ENCODE measurements at places on chromosomes 16 and 17.

GRCh38 chr17:57548421-57549410, 196.4 kb downstream of the CCDC182 start:
- DNase-seq, result no peak

GRCh38 chr16:75529056-75529905, 6.6 kb downstream of the CHST5 start:
- no peak for DNase-seq

- no peak for DNase-seq
These were observed 51.2 kb downstream of the RPA1 start for GRCh38 chr17:1880851-1881630.

DNA sequence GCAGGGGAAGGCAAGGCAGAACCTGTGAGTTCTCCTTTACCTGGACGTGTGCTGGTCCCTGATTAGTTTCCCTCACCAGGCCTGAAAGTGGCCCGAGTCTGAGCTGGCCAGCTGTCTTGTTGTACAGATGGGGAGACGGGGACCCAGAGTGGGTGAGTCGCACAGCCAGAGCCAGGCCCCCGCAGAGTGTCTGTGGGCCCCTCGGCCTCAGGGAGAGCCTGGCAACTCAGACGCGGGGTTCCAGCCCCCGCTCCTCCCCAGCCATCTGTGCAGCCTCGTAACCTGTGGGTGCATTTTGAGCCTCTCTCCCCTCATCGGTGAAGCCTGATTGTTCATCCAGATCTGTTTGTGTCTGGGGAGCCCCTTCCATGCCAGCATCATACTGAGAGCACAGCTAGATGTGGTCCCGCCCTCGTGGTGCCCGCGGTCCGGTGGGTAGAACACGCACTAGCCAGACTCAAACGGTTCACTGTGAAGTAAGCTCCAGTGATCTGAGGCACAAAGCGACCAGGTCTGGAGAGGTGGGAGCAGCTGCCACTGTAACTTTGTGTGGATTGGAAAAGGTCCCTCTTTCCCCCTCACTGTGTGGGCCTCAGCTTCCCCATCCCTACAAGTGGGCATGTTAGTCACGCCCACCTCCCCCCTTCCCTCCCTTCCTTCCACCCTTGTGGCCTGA, 6.0 kb upstream of the NDRG4 start:
- DNase-seq, result no peak

GRCh38 chr17:49850772-49851386, 3.0 kb upstream of the TAC4 start:
- no peak for DNase-seq

DNA sequence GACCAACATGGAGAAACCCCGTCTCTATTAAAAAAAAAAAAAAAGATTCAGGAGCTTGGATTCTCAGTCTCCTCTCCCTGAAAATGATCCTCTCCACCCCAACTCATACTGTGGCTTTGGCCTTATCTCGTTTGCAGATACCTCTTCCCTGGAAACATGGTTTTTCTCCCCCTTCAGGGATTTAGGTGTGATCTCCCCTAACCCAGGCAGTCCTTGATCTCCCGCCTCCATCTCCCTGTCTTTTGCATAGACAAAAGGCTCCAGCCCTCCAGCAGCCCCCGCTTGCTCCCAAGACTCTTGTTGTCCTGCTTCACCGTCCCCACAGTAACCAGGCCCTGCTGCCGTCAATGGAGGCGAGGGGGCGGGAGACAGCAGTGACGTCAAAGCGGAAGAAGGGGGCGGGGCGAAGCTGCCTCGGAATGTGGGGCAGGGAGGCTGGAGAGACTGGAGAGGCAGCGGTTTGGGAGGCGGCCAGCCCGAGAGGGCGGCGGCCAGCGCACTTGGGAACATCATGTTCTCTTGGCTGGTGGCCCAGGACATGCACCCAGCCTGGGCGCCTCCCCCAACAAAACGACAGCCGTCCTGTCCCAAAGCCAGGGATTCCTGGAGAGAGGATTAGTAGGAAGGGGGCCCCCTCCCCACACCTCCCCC, 1.9 kb upstream of the PER1 start:
- DNase-seq, result peak; percentile 71

DNA sequence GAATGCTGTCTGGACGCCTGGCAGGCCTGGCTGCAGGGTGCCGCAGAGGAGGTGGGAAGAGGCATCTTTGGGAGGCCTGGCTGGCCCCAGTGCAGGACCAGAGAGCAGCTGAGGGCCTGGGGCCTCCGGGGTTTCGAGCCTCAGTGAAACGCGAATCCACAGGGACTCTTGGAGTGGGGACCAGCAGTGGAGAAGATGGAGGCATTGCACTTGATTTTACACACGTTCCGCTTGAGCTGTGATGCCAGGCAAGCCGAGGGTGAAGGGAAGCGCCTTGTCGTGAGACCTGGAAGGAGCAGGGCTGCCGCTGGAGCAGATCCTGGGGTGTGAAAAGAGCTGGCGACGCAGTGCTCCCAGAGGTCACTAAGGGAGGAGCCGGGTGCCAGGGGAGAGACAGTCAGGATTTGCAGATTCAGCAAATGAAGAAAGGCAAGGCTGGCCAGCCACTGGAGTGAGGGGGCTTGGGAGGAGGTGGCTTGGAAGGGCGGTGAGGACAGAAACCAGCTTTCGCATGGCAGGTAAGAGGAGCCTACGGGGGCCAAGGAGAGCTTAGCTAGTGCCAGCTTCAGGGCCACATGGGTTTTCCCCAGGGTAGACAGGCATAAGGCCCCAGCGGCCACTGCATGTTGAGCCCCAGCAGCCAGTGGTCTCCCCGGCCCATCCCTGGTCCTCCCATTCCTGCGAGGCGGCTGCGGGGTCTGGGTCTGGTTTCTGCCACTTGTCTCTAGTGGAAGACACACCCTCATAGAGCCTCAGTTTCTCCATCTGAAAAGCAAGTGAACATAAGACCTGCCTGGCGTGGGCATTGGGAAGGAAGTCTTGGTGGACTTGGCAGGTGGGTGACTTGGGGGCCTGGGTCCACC, 175.2 kb upstream of the CHMP6 start:
- no peak for DNase-seq

DNA sequence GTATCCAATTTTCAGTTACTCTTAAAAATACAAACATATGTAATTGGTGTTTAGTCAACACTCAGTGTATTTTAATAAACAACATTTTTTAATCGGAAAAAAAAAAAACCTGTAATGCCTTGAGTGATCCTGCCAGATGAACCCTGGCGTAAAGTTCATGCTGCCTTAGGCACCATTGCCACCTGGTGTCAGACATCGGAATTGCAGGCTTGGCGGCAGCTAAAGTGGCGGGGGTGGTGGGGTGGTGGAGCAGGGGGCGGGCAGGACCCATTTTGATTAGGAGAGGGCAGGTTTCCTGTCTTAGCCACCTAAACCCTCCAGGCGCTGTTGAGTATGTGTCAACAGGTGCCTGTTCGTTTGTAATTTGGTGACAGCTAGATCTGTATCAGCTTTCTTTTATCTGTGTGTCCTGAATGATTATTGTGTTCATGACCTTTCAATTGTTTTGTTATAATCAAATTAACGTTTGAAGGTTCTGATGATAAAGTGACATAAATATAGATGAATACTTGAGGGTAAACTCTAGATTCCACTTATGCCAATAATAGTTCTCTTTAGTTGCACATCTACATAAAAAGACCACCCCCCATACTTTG, 588.7 kb downstream of the CDH13 start:
- peak; percentile 24 for DNase-seq

DNA sequence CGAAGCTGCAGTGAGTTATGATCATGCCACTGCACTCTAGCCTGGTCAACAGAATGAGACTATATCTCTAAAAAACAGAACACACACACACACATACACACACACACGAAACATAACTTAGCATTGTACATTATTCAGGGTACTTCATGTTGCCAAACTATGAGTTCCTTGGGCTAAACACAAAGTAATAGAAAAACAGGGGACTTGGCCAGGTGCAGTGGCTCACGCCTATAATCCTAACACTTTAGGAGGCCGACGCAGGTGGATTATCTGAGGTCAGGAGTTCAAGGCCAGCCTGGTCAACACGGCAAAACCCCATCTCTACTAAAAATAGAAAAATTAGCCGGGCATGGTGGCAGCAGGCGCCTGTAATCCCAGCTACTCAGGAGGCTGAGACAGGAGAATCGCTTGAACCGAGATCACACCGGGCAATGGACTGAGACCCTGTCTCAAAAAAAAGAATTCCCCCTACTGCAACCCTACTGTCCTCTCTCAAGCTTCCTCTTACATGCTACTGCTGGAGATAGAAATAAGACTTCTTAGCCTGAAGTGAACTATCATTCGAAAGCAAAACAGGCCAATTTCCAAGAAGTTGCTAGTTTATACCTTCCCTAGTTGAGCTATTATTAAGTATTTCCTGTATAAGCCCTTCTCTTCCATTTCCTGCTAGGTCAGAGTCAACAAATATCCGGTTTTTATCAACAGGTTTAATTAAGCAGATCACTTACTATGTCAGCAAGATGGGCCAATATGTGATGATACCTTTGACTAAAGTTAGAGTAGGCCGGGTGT, 7.2 kb downstream of the LSM12 start:
- no peak for DNase-seq

DNA sequence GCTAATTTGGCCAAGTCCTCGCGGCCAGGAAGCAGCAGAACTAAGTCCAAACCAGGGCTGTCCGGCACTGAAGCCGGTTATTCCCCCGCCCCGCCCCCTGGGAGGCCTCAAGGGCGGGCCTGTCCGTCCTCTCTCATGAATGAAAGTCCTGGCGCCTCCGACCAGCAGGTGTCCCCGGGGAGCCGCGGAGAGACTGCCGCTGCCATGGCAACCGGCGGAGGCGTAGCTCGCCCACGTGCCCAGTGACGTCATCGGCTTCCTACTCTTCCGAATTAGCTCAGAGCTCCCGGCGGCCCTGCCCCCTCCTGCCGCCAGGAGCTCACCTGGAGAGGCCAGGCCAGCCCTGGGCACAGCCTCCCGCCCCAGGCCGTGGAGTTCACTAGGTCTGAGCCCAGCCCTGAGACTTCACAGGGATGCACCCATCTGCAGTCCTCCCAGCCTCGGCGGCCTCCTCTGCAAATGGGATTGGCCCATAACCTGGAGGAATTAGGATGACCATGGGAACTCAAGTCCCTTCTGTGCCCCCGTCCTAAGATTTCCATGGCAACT, 1.3 kb downstream of the SPATA2L start:
- peak; percentile 96 for DNase-seq

DNA sequence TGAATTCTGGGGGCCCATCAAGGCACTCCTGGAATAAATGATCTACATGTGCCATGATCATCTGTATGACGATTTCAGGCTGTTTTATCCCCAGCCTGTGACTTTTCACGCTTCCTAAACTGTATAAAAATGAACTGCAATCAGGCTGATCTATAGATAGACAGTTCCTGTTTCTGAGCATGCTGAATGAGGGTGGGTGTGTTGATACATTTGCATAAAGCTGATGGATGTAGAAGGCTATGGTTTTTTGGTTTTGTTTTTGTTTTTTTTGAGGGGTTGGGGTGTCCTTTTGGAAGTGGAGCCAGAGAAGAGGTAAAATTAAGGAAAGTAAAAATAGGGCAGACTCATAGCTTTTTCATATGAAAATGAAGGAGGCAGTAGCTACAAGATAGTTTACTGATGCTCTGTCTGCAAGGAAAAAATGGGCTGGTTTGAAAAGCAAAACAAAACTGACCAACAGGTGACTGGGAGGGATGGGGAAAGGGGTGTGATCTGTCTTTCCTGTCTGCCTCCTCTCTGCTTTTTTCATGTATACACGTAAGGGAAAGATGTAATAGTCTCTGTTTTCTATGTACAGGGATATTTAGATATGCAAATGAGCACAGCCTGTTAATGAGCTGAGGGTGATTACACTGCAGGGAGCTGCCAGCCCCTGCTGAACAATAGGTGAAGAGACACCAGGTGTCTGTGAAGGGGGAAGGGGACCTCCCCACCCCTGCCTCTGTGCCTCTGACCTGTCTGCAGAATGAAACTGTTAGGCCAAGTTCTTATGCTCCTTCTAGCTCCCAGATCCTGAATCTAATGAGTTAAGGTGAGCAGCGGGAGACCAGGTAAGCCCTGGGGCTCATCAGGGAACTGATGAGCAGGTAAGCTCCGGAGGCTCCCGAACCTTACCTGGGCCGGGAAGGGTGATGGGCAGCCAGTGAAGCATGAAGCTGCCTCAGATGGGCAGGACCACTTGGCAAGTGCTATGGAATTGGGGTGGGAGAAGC, 46.6 kb upstream of the LYRM9 start:
- DNase-seq, result no peak

- DNase-seq, result no peak
These were observed 13.6 kb upstream of the TNS4 start for GRCh38 chr17:40515011-40515410.

DNA sequence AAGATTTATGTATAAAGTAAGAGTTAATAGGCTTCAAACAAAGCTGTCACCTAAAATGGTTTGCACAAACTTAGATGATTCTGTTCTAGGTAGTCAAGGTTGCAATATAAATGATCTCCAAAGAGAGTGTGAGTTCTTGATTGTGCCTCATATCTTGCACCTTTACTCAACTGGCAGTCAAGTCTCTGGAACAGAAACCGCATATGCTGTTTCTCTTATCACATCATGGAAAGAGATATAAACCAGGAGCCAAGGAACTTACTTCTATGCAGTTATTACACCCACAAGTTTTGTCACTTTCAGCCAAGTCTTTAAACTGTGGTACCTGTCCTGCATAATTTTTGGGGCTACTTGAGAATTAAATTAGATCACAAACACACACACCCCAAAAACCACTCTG, 5.2 kb downstream of the SSH2 start:
- DNase-seq, result no peak

GRCh38 chr16:85612801-85613603, at the start of gene GSE1:
Gene GSE1 (plus strand): TSS chr16:85613322. CDS start chr16:85613392, 70 bp downstream.
- peak; percentile 20 for DNase-seq

DNA sequence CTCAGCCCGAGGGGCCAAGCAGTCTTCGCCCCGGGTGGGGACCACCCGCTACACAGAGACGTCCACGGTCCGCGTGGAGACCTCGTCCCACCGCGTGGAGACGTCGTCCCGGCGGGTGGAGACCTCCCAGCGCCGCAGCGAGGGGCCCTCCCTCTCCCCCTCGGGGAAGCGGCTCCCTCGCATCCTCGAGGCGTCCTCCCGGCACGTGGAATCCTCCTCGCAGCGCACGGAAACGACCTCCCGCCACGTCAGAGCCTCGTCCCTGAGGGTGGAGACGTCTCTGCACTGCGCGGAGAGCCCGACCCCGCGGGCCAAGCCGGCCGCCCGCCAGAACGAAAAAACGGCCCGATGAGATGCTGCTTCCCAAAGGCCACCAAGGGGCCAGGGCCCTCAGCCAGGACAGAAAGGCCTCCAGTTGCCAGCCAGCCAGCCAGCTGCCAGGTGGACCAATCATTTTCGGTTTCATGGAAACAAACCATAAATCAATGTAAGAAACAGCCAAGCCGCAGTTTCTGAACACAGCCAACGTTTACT, 424 bp downstream of the C17orf100 start:
- no peak for DNase-seq

GRCh38 chr17:36566081-36566480, 21.4 kb downstream of the GGNBP2 start:
- DNase-seq, result no peak

DNA sequence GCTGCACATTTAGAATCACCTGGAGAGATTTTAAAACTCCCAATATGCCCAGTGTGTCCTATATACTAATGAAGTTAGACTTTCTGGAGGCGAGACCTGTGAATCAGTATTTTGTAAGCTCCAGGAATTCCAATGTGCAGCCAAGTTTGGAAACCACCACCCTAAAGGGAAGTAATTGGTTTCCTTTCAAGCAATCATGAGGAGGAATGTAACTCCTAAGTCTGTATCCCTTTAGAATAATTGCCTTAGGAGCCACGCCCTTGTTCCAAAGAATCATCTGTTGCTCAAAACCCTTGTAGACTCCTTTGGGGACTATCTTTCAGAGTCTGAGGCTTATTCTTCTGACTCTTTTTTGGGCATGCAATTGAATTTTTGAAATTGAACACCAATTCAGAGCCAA, 84.4 kb downstream of the DNAH9 start:
- no peak for DNase-seq

- DNase-seq, result no peak
These were observed 29.1 kb upstream of the IRX6 start for GRCh38 chr16:55294931-55295342.
